ENCODE measurements at places on chromosomes 1 and 21.
A peak's percentile ranks its signal among the peaks of the same experiment; 100 is the strongest.

DNA sequence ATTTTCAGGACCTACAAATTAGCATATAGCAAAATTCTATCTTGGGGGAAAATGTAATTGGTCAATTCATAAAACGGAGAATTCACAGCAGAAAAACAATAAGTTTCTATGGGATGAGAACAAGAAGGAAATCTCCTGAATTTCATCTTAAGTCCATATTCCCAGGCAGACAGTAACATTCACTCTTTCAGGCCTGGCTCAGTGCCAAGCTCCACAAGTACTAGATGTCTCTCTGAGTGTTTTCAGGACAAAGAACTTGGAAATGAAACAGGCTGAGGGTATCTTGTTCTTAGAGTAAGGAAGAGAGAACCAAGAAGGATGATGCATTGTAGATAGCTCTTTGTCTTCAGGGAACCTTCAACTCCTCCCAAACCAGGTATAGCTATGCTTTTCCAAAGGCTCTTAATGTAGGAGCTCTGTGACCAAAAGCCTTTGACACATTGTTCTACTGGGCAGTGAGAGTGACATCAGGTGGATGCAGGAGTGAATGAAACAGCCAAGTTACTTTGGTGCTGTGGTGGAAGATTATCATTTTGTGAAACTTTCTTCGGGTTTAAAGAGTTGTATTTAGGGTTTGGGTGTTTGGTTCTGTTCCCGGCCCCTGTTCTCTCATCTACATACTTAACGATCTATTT lies 298.3 kb downstream of the GPATCH2 start:
- DNase-seq, result peak; percentile 21

- no peak for DNase-seq
Observed at GRCh38 chr1:77336729-77337128, 54.9 kb downstream of the AK5 start.

- peak; percentile 79 for DNase-seq
Observed at GRCh38 chr1:218345673-218346390, 696 bp downstream of the TGFB2 start.

DNA sequence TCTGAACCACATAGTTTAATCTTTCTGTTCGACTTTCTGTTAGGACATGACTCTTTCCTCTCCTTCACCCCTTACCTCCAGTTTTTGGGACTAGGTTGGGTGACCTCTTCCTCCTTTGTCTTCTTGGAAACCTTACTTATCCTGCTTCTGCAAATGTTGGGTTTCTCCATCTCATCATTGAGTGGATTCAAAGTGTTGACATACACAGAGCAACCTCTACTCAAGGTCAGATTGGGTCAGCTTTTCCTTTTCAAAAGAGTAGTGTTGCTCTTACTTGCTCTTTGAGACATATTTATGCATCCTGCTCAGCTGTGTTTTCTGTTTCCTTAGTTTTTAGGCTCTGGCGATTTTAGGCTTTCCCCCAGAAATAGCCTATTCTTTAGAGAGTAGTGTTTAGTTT lies 3.7 kb downstream of the CAMTA1 start:
- no peak for DNase-seq

DNA sequence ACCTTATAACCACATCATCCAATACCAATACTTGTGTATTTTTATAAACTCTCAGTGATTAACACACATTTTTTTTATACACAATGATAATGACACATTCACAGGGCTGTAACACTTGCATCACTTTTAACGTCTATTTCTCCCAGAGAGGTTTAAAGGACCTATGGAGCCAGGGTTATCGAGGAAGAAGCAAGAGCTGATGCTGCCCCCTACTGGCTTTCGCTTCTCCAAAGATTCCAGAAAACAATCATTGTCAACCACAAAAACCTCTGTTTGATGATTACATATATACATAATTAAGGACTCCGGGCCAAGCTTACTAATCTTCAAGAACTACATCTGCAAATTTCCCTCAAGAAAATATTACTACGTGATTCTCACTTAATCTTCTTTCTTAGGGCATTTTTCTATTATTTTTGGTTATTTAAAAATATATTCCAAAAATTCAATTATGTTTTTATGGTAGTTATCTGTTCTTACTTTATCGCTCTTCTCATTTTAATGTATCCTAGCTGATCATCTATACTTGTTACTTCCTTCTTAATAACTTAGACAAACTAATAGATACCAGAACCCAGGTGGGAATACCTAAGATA lies 214.5 kb downstream of the VAV3 start:
- DNase-seq, result peak; percentile 90

- DNase-seq, result no peak
Observed at GRCh38 chr1:66809736-66810326, 8.8 kb upstream of the INSL5 start.

DNA sequence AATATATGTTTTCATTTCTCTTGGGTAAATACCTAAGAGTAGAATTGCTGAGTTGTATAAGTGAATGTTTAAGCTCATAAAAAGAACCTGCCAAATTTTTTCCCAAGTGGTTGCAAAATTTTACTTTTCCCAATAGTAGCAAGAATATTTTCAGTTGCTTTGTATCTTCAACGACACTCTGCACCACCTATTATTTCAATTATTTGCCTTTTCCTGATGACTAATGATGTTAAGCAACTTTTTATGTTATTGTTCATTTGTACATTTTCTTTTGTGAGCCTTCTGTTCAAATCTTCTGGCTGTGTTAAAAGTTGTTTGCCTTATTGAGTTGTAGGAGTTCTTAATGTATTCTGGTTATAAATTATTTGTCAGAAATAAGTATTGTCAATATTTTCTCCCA lies 299.1 kb upstream of the NRIP1 start:
- no peak for DNase-seq

DNA sequence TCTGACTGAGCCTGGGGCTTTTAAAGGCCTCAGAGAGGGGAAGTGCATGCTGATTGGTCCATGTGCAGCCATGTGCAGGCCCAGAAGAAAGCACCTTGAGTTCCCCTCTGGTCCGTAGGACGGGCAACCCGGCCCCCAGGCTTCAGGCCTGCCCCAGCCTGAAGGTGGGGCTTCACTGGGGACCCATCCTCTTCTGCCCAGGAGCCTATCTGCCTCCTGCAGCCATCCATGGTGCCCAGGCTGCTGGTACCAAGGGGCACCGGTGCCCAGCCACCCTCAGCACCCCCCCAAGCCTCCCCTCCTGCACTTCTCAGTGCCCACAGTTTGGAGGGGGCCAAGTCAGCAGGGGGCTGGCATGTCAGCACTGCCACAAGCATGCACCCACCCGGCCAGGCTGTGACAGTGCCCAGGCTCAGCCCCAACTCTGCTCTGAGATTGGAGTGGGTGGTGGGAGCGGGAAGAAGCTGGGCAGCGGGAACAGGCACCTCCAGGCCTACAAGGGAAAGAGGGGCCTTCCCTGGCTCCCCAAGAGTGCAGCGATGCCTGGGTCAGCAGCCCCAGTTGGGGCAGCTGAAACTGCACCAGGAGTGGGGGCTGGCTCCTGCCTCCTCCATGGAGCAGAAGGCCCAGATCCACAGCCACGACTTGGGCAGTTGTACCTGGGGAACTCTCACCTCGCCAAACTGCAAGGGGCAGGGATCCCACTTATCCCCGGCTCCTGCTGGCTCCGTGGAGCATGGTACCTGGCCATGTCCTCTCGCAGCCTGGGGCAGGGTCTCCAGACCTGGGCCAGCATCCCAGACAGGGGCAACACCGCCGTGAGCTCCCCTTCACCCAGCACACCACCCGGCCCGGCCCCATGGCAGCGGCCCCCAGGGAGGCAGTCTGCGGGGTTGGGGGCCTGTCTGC lies 11.7 kb downstream of the COL6A2 start:
- DNase-seq, result no peak

DNA sequence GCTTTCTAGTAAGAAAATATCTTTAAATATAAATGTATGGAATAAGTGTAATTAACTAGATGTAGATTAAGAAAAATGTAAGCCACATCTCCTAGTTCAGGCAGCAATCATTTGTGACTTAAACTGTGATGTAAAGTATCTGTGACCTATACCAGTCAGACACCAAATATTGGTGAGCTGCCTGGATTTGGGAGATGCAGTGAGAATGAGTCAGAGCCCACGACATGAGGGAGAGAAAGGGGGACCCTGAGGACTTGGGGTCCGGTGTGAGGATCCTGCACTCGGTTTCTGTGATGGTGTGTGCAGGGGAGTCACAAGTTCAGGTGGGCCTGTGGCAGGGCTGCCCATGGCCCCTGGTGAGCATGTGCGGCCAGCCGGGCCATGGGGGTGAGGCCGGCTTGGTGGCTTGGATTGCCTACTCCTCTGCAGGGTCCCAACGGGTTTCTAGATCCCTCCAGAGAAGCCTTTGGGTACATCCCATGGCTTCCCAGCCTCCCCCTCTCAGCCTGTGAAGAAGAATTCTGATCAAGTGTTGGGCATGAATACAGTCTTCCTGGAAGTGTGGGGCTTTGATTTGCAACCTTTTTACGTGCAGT lies 19.0 kb upstream of the ABCG1 start:
- no peak for DNase-seq

GRCh38 chr1:161367684-161368400 lies at the start of gene CFAP126:
TSS of gene CFAP126 (minus strand) at chr1:161367876. CDS start at chr1:161367868, 8 bp downstream.
- DNase-seq, result peak; percentile 78

GRCh38 chr21:45288441-45288841 lies 746 bp upstream of the POFUT2 start:
- no peak for DNase-seq

- peak; percentile 64 for DNase-seq
Observed at GRCh38 chr21:38396325-38396724, 102.0 kb downstream of the ERG start.

DNA sequence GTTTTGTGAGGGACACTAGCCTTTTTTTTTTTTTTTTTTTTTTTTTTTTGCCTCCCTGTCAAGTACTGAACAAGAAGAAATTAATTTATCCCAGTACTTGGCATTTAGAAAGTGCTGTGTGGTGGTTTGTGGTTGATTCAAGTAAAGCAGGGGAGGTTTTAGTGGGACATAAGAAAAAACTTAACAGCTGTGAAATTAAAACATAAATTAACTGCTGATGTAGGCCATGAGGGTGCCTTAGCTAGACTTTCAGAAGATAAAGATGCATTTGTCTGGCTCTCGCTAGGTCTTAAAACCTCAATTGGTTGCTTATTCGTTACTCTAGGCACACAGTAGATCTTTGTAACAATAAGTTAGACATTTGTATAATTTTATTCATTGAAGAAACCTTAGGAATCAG lies 52.3 kb downstream of the SPATA46 start:
- no peak for DNase-seq

DNA sequence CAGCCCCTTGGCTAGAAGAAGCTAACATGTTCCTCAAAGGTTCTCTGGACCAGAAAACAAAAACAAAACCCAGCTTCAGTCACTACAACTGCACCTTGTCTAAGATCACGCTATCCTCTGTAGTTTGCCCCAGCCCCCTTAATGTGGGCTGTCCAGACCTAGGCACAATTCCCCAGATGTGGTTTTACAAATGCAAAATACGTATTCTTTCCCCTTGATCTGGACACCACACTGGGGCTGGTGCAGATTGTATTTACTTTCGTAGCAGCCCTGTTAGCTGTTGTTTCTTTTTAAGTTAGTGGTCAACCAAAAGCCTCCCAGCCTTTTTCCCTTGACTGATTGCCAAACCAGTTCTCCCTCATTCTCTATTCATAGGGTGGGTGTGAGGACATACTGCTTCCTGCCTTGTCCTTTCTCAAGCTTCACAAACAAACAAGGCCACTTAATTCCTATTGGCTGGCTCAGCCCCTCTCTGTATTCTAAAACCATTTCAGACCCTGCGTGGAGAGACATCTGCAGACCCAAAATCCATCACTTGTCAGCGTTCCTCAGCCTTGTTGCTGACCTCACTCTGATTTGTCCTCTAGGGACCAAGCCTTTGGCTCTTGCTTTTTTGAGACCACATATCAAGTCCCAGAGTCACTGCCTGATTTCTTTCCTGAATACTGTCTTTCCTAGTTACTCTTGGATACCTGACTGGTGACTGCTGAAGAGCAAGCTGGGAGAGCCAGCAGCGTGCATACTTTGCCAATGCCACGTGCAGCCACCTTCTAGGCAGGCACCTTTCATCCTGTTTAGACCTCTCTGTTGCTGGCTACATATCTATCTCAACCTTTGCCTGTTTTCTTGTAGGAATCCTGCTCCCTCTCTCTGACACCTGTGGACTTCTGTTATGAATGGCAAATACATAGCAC lies 96.4 kb upstream of the RAB3GAP2 start:
- peak; percentile 44 for DNase-seq

DNA sequence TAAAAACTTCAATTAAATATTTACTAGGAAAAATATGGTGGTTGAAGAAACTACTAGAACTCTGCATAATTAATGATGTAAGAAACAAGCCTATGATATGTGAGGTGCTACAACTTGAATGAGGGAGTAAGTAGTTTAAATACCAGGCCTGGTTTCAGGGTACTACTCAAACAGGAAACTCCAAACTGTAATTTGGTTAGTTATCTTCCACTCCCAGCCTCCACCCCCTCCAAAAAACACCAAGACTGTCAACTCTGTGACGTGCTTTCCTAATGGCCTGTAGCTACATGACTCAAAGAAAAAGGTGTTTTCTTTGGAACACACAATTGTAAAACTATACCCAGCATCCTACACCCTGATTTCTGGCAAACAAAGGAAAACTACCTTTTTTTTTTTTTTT lies 55.9 kb upstream of the RCC1 start:
- no peak for DNase-seq

GRCh38 chr1:181676269-181676668 lies 193.0 kb downstream of the CACNA1E start:
- DNase-seq, result peak; percentile 69

- DNase-seq, result peak; percentile 62
Observed at GRCh38 chr21:40752125-40752524, 94.8 kb downstream of the DSCAM start.

DNA sequence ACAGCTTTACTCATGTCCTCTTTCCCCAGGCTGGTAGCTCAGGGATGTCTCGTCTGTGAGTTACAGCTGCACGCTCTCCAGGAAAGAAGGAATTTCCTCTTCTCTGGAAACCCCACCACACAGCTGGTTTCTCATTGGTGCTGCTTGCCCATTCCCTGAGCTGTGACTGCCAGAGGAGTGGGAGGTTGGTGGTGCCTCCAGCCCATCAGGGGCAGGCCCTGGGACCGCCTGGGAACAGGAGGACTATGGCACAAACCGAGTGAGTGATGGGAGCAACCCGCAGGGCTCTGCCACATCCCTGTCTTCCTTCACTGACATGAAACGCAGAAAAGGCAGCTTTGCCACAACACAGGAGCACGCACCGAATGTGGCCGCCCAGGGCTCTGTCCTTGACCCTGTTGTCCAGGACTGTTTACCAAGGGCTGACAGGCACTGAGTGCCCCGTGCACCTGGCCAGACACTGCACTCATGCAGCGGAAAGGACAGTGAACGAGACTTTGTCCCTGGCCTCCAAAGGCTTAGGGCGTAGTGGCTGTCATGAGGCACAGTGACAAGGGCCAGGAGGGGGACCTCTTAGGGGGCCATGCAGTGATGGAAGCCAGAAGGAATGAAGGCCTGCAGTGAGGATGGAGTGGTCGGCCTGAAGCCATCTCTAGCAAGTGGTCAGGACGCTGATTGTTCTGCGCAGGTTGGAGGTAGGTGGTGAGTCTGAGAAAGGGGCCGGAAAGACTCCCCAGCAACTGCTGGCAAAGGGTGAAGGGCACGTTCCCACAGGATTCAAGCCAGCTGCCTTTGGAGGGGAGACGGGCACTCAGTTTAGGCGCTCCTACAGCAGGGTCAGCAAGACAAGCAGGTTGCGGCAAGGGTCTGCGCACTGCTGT lies 1.7 kb upstream of the CCNL2 start:
- no peak for DNase-seq

GRCh38 chr1:111734856-111735255 lies 4.3 kb downstream of the INKA2 start:
- DNase-seq, result no peak

- DNase-seq, result no peak
Observed at GRCh38 chr1:15963363-15963967, 12.4 kb downstream of the ZBTB17 start.

- DNase-seq, result no peak
Observed at GRCh38 chr1:187696073-187696472, 867.3 kb downstream of the PLA2G4A start.
